M059J (cell line): ENCODE measurements at places on chromosomes 5 and 9. TPM values are rescaled to one million over a fixed set of nuclear protein-coding genes. Genes with fewer than 3 reads are reported as not detected.

The HACD4 gene
- 4.1 TPM in 2 replicates for total RNA-seq

The CYSRT1 gene
- 0.44 and 1.0 TPM in 2 replicates for total RNA-seq

The GLRA1 gene
- not detected in 2 replicates for total RNA-seq

GRCh38 chr5:116023619-116024018 lies 8.7 kb upstream of the ARL14EPL start:
- DNase-seq, result no peak

DNA sequence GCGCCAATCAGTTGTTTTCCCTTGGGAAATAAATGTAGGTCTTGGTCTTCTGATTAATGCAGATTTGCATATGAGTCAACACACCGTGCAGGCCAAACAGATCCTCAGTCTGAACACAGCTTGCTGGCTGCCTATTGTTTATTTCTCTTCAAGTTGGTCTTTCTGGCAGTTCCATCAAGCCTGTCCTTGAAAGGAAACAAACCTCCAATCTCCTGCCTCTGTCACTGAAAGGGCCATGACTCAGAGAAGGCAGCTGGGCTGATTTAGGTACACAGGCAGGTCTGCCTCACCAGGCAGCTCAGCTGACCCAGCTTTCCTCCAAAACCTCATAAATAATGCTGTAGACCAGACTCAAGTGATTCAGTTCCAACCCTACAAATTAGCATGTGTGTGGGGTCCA lies 175.9 kb downstream of the MAN2A1 start:
- peak; percentile 98 for DNase-seq

GRCh38 chr5:149936700-149937091 lies 7.9 kb downstream of the PDE6A start:
- no peak for DNase-seq

DNA sequence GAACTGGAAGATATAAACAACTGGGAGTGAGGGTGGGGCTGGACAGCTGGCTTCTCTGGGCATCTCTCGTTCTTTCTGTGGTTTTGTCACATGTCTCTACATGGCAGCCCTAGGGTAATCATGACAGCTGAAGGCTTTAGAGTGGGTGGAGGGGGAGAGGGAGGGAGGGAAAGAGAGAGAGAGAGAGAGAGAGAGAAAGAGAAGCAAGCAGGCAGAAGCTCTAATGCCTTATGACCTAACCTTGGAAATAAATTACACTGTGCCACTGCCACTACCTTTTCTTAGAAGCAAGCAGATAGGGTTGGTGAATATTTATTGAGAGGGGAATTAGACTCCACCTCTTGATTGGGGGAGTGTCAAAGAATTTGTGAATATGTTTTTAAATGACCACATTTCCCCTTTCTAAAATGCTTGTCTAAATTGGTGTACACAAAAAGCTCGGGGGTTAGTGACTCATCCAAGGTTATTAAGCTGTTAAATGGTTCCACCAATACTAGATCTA lies 2.6 kb upstream of the DAPK1 start:
- DNase-seq, result peak; percentile 93

DNA sequence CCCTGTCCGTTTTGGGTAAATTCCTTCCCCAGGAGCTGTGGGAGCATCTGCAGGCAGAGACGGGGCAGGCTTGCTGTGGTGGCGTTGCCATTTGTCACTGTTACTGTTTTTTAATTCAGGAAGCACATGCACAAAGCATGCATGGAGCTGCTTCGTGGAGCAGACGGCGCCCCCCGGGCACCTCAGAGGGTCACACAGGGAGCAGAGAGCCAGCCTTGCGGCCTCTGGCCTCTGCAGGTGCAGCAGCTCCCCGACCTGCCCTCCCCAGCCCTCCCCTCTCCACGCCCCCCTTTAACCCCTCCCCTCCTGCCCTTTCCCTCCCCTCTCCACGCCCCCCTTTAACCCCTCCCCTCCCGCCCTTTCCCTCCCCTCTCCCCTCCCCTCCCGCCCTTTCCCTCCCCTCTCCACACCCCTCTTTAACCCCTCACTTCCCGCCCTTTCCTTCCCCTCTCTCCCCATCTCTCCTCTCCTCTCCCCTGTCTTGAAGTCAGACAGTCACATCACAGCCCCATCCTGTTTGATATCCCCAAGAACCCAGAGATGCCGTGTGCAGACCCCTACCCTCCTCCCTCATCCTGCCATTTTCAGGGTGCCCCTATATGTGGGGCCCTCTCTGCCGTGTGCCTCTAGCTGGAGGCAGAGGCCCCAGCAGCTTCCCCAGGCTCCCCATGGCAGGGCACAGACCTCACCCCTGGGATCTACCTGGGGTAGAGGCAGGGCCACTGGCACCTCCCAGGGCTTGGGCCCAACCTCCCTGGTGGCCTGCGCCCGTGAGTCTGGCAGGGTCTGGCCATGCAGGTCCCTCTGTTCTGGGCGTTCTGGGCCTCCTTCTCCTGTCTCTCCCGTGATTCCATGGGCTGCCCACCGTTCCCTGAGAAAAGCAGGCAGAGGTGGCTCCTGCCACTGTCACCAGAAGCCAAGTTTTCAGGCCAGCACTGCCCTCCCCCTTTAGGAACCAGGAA lies 29.6 kb upstream of the UBAC1 start:
- DNase-seq, result no peak

- DNase-seq, result no peak
Observed at GRCh38 chr5:171920765-171921391, 85.6 kb downstream of the FBXW11 start.

GRCh38 chr9:22009506-22009867 lies 382 bp upstream of the CDKN2B start:
- DNase-seq, result no peak

DNA sequence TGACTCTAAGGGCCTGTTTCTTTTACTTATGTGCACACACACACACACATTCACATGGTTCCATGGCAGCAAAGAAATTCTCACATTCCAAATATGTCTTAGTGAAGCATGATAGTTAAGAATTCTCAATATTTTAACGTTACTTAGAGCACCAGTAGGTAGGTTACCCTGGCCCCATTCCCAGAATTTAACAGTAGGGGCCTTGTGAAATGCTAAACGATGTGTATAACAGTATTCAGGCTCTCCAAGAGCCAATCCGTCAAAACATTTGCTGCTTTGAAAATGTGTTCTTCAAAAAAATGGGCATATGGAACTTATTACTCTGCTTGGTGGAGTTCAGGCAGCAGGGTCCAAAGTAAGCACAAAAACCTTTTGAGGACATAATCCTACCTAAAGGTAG lies 93.7 kb upstream of the DAB2 start:
- peak; percentile 84 for DNase-seq

- DNase-seq, result no peak
Observed at GRCh38 chr9:130998597-130999244, 10.3 kb upstream of the LAMC3 start.
